ENCODE measurements at places on chromosomes 6 and 20. TPM values are rescaled to one million over a fixed set of nuclear protein-coding genes. Genes with fewer than 3 reads are reported as not detected.

GRCh38 chr6:127950566-127951145, 49.8 kb upstream of the THEMIS start:
- no peak for DNase-seq

DNA sequence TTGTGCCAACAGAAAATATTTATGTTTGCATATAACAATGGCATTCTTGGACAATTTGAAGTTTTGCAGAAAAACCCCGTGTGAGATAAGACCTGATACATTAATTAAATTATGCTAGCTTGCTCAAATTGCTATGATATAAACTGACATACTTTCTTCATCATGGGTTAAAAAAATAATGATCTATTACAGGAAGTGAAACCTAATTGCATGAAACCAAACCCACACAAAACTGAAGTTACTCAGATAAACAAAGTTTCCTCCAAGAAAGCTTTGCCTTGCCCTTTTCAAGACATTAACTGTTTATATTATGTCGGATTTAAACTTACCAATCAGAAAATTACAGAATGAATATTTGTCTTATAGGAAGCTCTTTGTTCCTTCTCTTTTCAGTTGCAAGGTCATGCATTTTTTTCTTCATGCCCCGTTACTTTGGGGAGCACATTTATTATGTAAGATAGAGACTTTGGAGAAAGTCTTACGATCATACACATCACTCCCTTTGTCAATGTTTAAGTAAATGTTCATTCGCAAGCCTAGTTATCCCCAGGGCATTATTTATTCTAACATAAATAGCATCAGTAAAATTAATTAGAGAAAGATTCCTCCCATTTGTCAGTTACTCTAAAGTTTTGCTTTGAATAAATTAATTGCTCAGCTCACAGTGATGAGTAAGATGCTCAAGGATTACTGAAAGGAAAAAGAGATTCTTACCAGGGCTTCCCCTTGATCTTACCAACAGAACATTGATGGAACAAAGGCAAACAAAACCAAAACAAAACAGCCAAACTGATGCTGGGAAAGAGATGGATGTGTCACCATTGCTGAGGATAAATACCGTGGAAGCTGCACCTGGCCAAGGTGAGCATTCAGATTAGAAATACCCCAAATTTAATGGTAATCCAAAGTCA, 14.8 kb upstream of the TMEM244 start:
- DNase-seq, result no peak

Gene ZBP1
- total RNA-seq, result 0.51 TPM

DNA sequence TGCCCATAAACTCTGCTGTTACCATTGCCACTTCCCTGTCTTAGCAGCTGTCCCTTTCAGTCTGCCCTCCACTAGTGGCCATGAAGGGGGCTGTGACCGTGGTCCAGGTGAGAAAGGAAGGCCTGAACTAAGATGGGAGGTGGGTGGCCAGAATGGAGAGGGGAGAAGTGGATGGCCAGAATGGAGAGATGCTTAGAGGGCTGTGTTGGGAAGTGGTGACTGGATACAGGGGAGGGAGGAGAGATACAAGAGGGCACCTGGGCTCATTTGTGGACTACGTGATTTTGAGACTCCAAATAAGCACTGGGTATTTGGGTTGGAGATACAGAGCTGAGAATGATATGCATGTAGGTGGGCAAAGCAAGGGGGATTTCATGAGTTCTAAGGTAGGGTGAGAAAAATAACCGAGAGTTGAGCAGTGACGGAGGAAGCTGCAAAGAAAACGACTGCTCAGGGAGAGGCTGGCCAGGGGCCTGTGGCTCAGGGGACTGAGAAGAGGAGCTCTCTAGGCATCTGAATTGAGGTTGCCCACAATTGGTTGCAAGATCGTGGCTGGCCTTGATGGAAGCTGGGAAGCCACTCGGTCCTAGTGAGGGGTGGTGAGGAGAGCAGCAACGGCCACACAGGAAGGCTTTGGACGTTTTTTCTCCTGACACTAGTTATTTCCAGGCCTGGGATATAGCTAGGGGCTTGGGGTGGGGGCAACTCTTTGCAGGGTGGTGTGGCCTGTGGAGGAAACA, 36.9 kb downstream of the PANK2 start:
- DNase-seq, result no peak

DNA sequence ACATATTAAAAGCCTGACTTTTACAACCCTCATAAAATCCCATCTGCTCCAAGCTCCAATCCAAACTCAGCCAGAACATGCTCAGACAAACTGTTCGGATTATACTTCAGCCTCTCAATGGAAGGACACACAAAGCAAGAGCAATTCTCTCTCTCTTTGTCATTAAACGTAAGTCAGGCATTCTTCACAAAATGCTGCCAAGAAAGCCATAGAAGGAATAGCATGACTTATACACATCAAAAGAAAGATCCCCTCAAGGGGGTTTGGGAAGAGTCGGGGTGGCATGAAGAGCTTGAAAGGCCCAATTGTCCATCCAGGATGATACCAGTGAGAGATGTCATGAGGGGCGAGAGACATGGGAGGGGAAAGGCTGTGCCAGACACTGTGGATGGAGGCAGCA, 268.9 kb downstream of the PREX1 start:
- DNase-seq, result no peak

DNA sequence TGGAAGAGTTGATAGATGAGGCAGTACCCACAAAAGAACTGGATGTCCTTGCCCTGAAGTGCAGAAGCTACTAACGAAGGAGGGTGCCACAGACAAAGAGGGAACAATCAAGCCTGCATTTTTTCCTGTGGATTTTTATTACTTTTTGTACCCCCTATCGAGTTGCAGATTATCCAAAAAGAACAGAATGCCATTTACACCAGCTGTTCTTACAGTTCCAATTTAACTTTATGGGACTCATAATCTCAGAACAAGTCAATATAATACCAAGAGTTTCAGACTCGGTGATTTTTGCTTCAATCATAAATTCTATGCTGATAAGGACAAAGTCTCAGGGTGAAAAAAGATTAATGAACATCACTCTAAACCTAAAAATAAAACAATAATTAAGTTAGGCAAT, 4.0 kb upstream of the CNKSR3 start:
- DNase-seq, result no peak

Gene MYB
- total RNA-seq, result not detected

GRCh38 chr20:3174442-3175261, 1.3 kb upstream of the LZTS3 start:
- DNase-seq, result no peak

- DNase-seq, result no peak
Observed at GRCh38 chr20:18397030-18397429, 69.8 kb downstream of the DZANK1 start.

Gene SPDEF
- total RNA-seq, result not detected

- DNase-seq, result no peak
Observed at GRCh38 chr6:140156131-140156530, 781.7 kb upstream of the CITED2 start.

GRCh38 chr6:149130508-149130907, 187.0 kb upstream of the TAB2 start:
- DNase-seq, result no peak

GRCh38 chr20:58137651-58138265, 90.7 kb downstream of the ANKRD60 start:
- DNase-seq, result no peak

GRCh38 chr6:94215552-94215951, 796.2 kb upstream of the EPHA7 start:
- DNase-seq, result no peak

Gene KCNK16
- not detected for total RNA-seq

GRCh38 chr6:11917951-11918738, 94.0 kb upstream of the HIVEP1 start:
- DNase-seq, result no peak

- no peak for DNase-seq
Observed at GRCh38 chr6:35365594-35366203, 23.3 kb downstream of the PPARD start.

DNA sequence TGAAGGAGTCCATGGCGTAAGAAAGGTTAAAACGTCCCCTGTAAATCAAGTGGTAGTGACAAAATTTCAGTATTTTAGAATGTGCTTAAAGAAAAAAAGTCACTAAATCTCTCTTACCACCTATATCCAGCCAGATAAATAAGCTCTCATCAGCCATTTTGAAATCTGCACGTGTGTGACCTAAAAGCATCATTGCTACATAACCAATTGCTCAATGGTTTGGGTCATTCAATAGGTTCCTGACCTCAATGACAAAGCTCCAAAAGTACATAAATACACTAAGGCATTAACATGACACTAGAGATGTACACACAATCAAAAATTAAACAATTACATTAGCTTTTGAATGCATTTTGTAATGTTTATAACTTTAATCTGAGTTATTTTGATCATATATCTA, 272.4 kb downstream of the GMDS start:
- DNase-seq, result no peak

DNA sequence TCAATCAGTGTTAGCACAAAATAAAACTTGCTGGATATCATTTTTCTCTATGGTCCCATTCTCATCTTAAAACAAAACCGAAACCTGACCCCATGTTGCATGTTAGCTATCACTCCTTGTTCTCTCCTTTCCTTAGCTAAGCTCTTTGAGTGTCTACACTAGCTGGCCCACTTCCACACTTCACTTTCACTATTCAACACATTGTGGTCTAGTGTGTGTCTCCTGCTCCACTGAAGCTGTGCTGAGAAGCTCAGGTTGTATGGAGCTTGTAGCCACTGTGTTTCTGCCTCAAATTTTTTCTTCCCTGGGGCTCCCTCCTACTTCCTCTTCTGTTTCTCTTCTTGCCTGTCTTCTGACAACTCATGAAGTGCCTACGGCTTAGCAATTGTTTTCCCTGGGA, 223.0 kb downstream of the NKAIN2 start:
- DNase-seq, result no peak

Gene GJA10
- total RNA-seq, result not detected

DNA sequence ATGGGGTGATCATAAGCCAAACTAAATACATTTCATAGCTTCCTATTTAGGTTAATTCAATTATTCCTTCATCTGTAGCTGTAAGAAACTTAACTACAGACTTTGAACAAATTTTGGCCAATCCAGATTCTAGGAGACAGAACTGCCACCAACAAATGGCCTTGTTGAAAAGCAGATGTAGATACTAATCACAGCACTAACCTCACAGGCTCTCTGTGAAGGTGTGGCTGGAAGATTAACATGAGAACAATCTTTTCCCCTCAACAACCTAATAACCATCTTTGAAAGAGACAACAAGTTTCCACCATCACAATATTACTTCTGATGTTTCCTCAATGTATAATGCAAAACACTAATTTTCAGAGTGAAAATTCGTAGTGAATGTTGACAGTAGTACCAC, 87.8 kb downstream of the SESN1 start:
- no peak for DNase-seq

Gene TCF19
- total RNA-seq, result 2.0 TPM

- DNase-seq, result no peak
Observed at GRCh38 chr6:41763470-41763869, 16.2 kb downstream of the FRS3 start.

DNA sequence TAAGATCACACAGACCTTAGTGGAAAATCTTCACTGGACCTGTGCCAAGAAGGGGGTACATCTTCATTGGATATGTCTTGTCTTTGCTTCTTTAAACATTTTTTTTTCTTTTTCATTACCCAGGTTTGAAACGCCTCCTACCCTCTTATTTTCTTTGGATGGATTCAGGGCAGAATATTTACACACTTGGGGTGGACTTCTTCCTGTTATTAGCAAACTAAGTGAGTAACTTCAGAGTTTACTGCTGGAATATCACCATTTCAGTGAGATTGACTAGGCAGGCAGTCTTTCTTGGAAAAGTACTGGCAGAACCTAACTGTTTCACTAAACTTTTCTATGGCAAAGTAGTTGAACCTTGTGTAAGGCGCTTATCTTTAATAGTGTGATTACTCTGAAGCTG, 47.0 kb downstream of the ENPP1 start:
- DNase-seq, result no peak

Gene TGM2
- total RNA-seq, result 533 TPM

Gene NKAPL
- total RNA-seq, result 7.6 TPM

- no peak for DNase-seq
Observed at GRCh38 chr20:38349856-38350255, 3.6 kb downstream of the LBP start.

Gene AIF1
- total RNA-seq, result 21.4 TPM

Gene GABRR2
- total RNA-seq, result 0.62 TPM

DNA sequence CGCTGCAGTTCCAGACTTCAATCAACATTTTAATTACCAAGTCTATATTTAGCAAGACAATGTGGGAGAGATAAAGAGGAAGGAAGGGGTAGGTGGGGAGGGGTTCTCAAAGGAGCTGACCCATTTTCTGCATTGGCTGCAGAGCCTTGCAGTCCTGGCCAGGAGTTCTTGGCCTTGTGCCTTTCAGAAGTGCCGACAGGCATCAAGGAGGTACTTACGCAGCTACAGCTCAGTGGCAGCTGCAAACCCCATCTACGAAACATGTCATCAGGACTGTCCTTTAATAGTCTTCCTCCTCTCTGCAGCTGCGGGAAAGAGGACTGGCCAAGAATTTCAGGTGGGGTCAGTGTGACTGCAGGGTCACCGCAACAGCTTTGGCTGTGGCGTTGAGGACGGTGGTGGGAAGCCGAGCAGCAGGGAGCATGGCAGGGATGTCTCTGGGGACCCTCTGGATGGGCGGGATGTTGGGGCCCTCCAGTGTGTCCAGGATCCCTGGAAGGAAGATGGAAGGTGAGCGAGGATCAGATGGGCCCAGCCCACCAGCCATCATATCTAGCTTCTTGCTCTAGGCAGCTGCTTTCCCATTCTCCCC, 1.8 kb upstream of the LRRC73 start:
- DNase-seq, result peak; percentile 63

Gene KIAA1755
- 5.9 TPM for total RNA-seq

Gene PGM3
- total RNA-seq, result 23.4 TPM

GRCh38 chr6:133757335-133757734, 131.6 kb upstream of the TCF21 start:
- DNase-seq, result no peak

Gene THBD
- 27.8 TPM for total RNA-seq

- no peak for DNase-seq
Observed at GRCh38 chr20:58714340-58714922, 21.8 kb downstream of the NPEPL1 start.

Gene BNIP5
- total RNA-seq, result not detected

Gene ARFGAP1
- 26.4 TPM for total RNA-seq

GRCh38 chr6:83069633-83070032, 2.2 kb downstream of the DOP1A start:
- no peak for DNase-seq

- no peak for DNase-seq
Observed at GRCh38 chr6:108251252-108251651, 9.6 kb downstream of the SNX3 start.

Gene SERPINB1
- total RNA-seq, result 18.5 TPM

GRCh38 chr6:48429021-48429420, 318.0 kb upstream of the PTCHD4 start:
- no peak for DNase-seq

DNA sequence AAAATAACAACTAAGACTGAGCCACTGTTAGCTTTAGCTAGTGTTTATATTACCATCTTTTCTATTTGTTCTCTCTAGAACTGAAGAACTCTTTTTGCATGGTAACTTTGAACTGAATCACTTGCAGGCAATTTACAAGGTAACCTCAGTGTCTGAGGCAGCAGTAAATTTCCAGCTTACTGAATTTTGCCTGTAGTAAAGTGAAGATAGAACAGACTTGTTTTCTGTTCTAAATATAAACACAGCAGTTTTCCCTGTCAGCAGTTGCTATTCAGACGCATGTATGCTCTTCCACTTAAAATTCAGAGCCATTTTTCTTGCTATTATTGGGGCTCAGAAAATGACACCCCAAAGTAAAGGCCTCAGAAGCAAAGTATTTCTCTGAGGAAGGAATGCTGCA, 974.0 kb upstream of the GJE1 start:
- no peak for DNase-seq

Data from heart right ventricle (tissue), 16 donors.